Stimulated activated CD4-positive, alpha-beta T cell treated with anti-CD3 and anti-CD28 coated beads, TNF-alpha, amount 100 ng/mL, for 4 hours (primary cell): ENCODE measurements at places on chromosomes 4 and X.

GRCh38 chr4:94676970-94677369, 80.8 kb upstream of the BMPR1B start:
- DNase-seq, result no peak

DNA sequence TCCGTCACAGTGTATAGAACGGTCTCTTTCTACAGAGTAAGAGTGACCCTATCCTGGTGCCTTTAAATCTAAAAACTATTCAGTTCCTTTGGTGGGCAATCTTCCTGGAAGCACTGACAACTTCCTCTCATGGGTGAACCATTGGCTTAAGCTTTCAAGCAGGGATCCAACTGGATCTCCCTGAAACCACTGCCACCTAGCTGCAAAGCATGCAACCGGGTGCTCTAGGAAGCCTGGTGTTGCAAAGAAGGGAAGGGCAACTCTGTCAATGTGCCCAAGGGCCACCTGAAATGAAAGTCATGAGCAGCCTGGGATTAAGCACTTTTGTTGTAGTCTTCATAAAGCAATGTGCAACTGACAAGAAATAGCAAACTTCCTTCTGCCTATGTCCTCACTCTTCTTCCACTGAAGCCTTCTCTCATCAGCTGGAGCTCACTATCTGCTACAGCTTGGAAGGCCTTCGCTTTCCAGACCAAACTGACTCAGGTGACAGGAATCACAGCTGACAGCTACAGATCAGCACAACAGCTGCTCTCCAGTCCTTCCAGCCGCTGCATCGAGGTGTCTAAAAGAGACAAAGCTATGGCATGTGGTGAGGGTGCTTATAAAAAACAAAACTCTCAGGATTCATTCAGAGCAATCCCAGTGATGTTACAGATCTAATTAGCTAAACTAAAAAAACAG, 46.1 kb downstream of the SETD7 start:
- no peak for DNase-seq

DNA sequence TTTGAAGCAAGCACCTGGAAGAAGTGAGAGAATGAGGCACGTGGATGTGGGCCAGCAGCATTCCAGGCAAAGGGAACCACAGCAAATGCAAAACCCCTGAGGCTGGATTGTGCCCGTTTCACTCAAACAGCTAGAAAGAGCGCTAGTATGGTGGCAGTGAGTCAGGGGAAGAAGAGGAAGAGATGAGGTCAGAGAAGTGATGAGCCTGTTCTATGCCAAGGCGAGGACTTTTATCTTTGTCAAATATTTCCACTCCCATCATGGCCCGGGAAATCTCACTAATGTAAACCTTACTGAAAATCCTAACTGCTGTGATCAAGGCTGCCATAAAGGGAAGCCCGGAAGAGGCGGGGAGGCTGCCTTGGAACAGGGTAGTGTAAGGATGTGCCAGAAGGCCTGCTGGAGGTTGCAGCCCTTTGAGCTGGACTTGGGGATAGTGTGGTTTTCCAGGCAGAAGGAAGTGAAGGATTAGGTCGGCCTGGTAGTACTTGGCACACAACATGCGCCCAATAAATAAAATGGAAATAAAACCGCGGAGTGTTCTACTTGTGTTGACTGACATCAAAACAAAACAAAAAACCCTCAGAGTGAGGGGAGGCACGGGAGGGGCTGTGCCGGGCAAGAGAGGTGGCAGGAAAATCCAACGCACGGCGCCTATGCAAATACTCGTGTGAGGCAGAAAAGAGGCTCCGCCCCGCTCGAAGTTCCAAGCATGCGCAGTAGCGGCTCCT, 1.2 kb upstream of the CDK16 start:
- DNase-seq, result no peak

DNA sequence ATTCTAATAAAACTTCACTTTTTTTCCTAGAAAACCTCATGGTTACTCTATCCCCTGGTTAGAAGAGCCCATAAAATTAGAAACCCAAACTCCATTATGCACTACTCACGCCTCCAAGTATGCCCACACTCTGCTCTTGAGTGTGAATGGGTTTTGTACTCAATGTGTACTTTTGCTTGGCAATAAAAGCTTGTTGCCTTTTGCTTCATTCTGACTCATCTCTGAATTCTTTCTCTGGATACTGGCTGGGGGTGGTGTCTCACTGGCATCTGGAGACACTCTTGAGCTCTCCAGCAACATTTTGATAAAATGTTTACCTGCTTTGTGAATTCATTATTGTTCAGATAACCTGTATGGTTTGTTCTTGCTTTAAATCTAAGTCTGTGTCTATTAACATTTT, 963.3 kb downstream of the TRAM1L1 start:
- DNase-seq, result no peak

GRCh38 chr4:18049446-18049845, 27.9 kb upstream of the LCORL start:
- no peak for DNase-seq

GRCh38 chr4:4859799-4860599, 534 bp downstream of the MSX1 start:
- no peak for DNase-seq

- DNase-seq, result no peak
Measured at GRCh38 chr4:140635606-140636005, 66.8 kb upstream of the UCP1 start.

DNA sequence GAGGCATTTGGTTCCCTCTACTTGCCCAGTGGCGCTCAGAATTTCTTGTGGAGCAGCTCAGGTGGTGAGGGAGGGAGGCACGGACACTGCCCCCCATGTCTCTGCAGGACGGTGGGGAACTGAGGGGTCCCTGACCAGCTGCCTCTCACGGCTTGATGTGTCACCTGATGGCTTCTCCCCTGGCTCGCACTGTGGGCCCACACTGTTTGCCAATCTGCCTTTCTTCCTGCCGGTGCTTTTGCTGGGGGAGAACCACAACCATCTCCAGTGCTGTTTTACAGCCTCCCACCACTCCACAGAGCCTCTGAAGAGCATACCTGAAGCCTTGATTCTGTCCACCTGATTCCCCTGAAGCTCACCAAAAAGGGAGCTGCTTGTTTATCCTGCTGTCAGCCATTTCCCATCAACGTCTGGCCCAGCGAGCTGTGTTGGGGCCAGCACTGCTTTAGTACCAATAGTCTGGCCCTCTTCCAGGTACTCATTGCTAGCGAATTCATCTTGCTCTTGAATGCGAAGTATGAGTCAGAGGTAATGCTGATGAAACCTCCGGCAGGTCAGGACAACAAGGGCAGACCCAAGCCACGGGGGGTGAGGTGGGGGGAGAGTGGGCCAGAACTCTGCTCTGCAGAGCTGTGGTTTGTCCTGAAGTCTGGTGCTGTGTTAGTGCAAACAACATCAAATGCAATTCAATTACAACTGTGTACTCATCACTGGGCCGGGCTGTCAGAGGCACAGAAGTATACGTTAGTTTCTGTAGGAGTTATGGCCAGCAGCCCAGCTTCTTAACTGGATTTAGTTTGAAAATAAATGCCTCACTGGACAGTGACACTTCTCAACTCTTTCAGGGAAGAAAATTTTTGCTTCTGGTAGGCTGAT, 208.3 kb upstream of the JADE1 start:
- no peak for DNase-seq

DNA sequence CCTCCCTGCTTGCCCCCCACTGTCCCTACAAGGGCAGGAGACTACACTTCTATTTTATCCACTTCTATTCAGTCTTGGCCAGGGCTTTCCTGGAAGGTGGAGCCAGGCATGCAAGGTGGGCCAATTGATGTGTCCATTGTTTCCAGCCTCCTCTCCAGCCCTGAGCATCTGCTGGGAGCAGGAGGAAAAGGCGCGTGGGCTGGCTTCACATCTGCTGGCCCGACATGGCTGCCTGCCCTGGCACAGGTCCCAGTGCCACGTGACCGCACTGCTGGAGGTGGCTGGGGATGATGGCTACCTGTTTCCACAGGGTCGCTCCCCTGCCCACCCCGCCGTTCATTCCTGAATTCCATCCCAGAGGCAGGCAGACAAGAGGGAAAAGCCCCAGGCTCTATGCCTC, 247.7 kb downstream of the AFAP1 start:
- DNase-seq, result no peak

GRCh38 chr4:174674305-174674840, 152.1 kb upstream of the HPGD start:
- no peak for DNase-seq

DNA sequence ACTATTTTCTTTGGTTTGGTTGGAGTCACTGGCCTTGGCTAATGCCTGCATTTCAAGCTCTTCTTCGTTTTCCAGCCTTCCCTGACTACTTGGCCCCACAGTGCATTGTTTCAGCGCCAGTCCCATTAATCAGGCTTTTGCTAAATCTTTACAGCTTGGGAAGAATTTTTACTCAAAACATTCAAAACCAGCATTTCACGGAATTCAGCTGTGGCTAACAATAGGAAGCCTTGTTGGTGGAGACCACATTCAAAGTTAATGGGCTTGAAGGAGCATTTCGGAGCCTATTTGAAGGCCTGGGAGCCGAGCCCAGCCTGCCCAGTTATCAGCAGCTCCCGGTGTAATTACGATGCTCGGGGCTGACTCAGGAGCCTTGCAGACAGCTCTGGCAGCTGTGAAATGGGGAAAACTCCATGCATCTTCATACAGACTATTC, 30.8 kb upstream of the VCX2 start:
- DNase-seq, result no peak

GRCh38 chr4:110032603-110033002, 119.9 kb downstream of the EGF start:
- DNase-seq, result no peak

DNA sequence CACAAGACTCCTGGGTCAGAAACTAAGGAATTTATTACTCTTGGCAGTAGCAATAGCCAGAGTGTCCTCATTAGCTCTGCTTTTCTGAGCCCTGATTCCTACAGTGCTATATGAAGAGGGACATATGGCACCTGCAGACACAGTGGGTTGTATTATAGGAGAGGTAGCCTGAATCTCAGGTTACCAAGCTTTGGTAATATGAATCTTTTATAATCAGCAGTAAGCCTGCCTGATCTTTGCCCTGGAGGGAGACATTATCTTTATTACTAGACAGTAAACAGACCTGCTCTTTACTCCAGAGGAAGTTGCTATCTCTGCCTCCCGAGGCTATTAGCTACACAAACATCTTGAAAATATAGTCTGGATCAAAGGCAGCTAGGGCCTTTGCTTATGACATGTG, 62.5 kb upstream of the HOPX start:
- no peak for DNase-seq

- DNase-seq, result no peak
Measured at GRCh38 chr4:10416441-10416840, 40.8 kb downstream of the ZNF518B start.

GRCh38 chr4:165355900-165356300, 22.9 kb upstream of the CPE start:
- no peak for DNase-seq

GRCh38 chr4:128921954-128922353, 112.5 kb downstream of the JADE1 start:
- no peak for DNase-seq

DNA sequence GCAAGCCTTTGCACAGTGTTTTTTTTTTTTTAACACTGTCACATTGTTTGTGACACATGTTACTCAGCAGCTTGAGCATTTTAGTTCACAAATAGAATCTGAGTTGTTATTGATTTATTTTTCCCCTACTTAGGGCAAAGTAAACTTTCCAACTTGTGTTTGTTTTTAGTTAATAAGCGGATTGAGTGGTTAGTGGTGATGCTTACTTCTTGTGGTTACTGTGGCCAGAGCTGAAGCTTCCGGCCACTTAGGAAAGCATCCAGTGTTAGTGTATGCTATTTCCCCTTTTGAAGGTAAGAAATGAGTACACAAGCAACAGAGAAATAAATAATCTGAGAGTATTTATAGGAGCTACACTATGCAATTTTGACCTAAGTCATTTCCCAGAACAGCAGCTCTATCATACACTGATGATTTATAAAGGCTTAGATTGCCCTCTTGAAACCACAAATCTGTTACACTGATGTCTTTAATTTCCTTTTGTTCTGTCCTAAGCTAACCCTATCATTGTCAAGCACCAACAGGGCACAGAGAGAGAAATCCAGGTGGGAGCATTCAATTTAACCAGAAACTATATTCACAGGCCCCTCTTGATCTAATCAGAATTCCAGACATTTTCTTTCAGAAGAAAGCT, 2464.6 kb downstream of the PCDH7 start:
- DNase-seq, result no peak

DNA sequence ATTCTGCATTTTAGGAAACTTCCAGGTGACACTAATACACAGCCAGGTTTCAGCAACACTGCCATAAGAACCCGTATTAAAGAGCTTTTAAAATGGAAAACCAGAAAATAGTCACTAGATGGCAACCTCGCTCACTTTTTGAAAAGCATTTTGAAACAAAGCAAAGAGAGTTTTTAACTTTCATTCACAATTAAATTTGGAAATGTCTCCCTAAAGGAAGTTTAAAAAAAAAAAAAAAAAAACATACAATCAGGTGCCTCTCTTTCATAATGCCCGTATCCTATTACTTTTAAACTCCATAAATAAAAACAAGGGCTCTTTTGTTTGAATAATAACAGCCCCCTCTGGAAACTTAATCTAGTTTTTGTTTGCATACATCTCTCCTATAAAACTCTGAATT, 20.3 kb downstream of the MEPE start:
- DNase-seq, result no peak

- no peak for DNase-seq
Measured at GRCh38 chr4:147378780-147379179, 102.1 kb upstream of the EDNRA start.

GRCh38 chr4:140971077-140971792, 162.0 kb downstream of the RNF150 start:
- no peak for DNase-seq

- DNase-seq, result no peak
Measured at GRCh38 chrX:5648941-5649568, 579.6 kb downstream of the NLGN4X start.

DNA sequence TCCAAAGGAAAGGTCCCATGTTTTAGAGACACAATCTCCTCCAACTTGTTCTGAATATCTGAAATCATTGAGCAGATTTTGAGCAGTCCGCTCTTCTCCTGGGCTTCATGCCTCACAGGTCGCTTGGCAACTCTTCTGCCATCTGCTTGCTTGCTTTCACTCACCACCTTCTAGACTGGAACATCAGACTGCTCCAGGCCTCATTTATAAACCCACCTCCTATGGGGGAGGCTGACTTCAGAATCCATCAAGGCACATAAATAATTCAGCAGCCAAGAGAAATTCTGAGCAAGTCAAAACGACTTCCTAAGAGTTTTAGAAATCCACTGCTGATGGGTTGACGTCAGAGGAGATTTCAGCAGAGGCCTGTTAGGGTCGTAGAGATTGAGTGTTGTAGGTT, 64.1 kb downstream of the FAM184B start:
- no peak for DNase-seq

DNA sequence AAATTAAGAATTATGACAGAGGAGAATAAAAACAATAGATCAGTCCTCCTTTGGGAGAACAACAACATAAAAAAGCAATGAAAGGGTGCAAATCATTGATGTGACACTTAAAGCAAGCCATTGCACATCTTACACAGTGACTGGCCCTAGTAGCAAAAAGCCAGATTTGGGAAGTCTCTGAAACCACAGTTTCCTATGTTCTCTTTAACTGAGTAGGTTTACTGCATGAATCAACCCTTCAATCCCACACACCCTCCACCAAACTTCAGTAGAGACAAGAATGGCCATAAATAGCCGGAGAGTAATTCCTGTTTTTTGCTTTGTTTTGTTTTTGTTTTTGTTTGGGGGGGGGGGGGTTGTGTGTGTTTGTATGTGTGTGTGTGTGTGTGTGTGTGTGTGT, 180.8 kb downstream of the VEGFC start:
- DNase-seq, result no peak
